ENCODE measurements at places on chromosomes 7 and 10.

DNA sequence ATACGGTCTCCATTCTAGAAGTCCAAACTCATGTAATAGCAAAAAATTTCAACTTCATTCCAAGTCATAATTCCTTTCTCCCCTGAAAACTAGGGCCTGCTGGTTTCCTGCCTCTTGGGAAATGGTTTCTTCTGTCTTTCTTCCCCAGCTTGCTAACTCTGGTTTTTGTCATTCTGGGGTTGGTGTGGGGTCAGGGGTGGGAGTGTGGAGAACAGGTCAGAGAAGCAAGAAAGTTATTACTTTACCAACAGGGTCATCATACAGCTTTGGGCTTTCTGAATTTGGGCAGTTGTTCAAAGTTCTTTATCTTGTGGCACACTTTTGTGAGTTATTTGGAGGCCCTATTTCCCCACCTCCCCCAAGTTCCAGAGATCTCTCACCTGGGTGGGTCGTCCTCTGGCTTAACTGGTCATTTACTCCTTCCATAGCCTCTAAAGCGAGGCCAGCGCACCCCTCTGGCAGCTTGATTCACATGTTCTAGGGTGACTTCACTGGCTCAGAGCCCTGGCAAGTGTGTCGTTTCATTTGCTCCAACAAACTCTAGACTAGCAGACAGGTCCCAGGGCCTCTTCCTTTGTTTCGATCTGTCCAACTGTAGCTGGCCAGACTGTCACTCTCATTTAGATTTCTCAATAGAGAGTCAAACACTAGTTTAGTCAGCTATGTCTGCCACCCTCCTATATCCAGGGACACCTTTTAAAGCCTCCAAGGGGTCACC, 161.2 kb downstream of the JCAD start:
- DNase-seq, result no peak

GRCh38 chr7:157870644-157871290, 534.0 kb downstream of the DNAJB6 start:
- no peak for DNase-seq

DNA sequence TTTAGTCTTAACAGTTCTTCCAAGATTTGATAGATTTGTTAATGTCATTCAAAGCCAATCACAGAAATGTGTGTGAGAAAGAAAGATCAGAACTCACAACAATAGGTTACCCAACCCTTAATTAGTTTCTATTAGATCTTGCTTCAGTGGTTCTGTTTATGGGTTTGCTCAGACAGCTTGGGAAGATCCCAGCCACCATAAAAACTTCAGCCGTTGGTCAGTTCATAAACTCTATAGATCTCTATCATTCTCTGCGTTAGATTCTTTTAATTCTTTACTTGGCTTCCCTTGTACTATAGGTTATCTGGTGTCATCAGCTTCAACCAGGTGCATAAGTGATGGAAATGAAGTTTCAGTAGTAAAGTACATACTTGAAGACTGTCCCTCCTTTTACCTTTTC, 54.4 kb downstream of the ZNF277 start:
- DNase-seq, result no peak

DNA sequence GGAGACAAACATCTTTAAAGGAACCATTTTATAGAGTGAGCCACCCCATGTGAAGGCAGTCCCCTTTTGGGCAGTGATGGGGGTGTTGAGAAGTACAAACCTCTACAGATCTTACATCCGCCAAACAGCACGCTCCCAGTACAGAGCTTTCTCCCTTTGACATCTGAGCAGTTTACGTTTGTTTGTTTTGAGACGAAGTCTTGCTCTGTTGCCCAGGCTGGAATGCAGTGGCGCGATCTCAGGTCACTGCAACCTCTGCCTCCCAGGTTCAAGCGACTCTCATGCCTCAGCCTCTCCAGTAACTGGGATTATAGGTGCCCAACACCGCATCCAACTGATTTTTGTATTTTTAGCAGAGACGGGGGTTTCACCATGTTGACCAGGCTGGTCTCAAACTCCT, 128.9 kb downstream of the CCDC3 start:
- DNase-seq, result no peak

DNA sequence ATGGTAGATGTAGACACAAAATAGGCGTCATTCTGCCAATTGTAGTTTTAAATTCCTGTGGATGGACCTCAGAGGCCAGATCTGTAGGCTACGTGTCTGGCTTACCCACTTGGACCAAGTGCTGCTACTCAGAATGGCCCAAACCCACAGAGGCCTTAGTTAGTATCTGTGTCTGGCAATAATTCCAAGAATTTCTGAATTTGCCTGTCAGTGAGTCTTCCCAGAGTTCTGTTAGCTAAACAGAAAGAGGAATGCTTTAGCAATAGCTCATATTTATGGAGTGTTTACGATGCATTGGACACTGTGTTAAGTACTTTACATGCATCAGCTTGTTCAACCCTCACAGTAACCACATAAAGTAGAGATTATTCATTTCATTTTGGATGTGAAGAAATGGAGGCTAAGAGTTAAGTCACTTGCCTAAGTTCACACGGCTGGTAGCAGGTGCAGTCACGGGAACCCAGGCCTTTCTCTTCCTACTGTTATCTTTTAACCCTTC, 231.8 kb downstream of the PTEN start:
- no peak for DNase-seq

- peak; percentile 71 for DNase-seq
Observed at GRCh38 chr10:103273041-103273441, 3.9 kb upstream of the INA start.

All from endothelial cell of umbilical vein (primary cell).